ENCODE measurements at places on chromosomes 2 and 18.

DNA sequence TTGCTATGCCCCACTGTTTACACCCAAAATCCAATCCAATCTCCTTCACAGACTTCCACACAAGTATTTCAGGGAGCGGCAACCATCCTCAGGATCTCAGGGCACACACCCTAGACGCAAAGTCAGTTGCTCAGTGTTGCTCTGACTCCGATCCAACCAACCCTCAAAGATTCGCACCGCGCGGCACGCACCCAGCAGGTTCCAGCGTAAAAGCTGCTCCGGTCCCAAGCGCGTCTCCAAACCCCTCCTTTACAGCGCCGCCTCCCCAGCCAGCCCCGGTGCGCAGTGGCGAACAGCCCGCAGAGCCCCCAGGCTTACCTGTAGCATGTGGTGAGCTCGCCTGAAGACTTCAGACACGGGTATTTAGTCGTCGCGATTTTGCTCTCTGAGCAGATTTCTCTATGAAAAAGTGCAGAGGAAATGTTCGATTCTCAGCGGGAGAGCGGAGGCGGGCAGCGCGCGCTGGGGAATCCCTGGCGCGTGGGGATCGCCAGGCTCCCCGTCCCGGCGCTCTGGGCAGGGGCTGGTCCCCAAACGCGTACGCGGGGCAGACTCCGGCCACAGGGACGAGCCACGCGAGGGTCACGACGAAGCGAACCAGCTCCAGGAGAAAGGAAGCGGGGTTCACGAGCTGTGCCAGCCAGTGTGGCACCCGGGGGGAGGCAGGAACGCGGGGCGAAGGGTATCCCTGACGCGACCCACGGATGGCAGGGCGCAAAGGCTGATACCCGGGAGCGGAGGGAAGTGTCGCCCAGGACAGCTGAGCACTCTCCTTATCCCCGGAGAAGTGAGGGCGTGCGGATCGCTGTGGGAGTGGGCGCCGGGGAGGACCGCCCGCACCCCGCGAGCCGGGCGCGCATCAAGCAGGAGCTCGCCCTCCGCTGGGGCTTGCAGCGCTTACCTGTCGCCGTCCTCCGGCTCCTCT, 650 bp downstream of the CCBE1 start:
- DNase-seq, result peak; percentile 65

DNA sequence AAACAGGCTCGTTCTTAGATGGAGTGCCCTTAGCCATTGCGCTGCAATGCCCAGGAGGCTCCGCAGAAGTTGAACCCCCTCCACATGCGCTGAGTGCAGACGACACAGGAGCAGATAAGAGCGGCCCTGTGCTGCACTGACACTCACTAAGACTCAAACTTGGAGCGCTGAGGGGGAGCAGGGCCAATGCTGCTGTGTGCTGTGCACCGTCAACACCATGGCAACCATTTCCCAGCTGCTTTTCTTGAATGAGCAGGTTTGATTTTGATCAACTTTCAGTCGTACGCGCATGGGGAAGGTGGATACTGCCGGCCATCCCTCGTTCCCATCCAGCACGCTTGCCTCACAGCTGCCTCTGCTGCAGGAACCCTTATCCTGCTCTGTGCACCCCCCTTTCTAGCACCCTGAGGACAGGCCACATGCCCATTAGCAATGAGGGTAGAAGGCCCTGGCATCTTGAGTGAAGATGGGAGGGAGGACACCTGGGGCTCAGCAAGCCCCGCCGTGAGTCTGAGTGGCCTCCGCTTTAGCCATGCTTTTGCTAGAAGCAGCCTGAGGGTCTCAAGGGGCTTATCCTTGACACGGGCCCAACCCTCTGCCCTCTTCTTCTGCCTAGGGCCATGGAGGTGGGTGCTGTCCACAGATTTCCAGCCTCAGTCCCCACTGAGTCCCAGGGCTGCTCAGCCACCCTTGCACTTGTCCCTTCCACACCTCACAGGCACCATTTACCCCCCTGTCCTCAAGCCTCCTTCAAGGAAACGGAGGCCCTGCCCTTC, 271.9 kb downstream of the PHLPP1 start:
- DNase-seq, result no peak

GRCh38 chr2:158701101-158701500, 94.0 kb upstream of the DAPL1 start:
- no peak for DNase-seq

DNA sequence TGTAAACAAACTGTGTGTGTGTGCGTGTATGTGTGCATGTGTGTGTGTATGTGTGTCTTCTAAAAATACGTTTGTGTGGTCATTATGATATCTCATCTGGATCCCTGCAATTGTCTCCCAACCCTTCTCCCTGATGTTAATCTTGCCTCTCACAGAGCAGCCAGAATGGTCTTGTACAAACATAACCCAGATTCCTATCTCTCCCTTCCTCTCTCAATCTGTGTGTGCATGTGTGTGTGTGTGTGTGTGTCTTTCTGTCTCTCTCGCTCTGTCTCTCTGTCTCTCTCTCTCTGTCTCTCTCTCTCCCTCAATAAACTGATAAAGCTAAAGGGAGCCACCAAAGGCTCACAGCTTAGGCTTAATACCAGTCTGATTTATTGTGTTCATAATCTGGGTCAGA, 210.8 kb downstream of the PAX3 start:
- no peak for DNase-seq

- DNase-seq, result no peak
These were observed 146.3 kb downstream of the HNMT start for GRCh38 chr2:138110453-138111083.

- no peak for DNase-seq
These were observed 45.5 kb upstream of the TNFRSF11A start for GRCh38 chr18:62279561-62279960.

DNA sequence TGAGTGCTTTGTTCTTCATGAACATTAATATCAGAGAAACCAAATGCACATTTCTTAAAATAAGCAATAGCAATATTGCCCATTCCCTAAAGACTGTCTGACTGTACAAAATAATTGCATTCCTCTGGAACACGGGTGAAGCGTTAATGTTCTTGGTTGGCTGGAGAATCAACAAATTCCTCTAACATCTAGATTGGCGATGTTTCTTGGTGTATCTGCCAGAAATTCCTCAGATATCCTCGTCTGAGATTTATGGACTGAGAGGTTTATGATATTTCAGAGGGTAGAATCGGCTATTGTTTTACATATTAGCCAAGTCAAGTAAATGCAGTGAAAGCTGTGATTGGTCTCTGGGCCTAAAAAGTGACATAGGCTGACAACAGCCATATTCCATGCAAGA, 27.1 kb upstream of the SPTBN1 start:
- DNase-seq, result peak; percentile 93

DNA sequence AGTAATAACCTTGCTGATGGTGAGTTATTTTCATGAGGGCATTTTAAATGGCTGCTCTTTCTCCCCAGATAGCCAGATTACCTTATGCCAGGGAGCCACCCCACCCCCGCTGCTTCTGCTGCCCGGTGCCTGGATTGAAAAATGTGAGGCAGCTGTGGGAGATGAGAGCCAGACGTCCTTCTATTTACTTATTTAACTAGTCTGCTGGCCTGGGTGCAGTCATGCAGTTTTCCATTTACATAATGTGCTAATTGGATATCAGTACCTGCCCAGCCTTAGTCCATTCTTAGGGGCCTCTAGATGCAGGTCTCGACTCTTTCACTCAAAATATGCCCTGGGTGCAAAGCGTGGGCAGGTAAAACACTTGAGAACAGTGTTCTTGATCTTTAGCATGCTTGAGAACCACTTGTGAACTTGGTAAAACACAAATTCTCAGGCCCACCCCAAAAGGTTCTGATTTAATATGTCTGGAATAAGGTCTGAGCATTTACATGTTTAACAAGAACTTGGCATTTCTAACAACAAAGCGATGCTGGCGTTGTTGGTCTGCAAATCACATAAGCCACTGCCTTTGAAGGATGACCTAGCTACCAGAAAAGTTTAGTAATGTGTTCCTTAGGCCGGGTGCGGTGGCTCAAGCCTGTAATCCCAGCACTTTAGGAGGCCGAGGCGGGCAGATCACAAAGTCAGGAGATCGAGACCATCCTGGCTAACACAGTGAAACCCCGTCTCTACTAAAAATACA, 154.3 kb downstream of the NRP2 start:
- no peak for DNase-seq

DNA sequence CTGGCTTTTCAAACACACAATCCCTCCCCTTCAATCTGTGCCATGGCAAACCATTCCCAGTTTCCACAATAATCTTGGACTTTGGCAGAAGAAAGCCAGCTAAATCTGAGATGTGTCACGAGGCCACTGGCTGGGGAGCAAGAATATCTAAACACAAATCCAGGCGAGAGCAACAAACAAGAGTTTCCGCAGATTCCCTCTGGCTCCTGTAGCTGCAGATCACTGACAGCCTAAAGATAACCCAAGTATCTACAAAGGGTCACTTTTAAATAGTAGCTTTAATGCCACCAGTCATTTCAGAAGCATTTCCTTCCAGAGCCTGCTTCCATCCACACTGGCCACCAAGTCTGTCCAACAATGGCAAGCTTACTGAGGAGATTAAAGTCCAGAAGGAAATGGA, 86.9 kb downstream of the ACVR1 start:
- peak; percentile 51 for DNase-seq

DNA sequence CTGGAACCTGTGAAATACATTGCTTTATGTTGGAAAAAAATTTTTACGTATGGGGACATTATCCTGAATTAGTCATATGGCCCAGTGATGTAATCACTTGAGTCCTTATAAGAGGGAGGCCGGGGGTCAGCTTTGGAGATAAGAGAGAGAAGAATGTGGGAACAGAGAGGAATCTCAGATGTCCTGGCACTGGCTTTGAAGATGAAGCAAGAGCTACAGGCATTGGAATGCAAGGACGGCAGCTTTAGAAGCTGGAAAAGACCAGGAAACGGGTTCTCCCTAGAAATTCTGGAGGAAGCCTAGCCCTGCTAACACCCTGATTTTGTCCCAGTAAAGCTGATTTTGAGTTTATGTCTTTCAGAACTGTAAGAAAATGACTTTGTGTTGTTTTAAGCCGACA, 1129.9 kb upstream of the GYPC start:
- DNase-seq, result no peak

GRCh38 chr2:65402323-65402722, 30.1 kb downstream of the SPRED2 start:
- DNase-seq, result peak; percentile 45

GRCh38 chr2:172456002-172456401, 28.6 kb downstream of the ITGA6 start:
- no peak for DNase-seq

DNA sequence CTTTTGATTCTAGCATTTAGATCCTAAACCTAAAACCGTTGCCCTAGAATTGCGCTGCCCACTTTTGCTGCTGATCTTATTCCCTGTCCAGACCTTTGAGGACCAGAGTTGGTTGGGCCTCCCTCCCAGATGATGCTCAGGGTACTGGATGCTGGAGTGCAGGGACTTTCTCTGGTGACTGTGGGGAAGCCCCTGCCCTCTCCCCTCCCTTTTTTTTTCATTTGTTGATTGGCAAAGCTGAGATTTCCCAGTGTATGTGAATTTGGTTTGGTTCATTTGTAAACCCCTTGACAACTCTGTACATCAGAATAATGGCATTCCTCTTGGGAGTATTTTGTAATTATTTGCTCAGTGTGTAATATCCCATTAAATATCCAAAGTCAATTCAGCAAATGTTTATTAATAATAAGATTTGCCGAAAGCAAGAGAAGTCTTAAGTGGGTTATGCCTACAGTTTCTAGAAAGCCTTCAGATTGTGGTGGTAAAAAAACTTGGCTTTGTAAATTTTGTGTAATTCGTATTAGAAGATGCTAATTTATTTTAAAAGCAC, 28.3 kb downstream of the RAB31 start:
- DNase-seq, result no peak

- no peak for DNase-seq
These were observed 2.7 kb upstream of the HSBP1L1 start for GRCh38 chr18:79961527-79962291.

DNA sequence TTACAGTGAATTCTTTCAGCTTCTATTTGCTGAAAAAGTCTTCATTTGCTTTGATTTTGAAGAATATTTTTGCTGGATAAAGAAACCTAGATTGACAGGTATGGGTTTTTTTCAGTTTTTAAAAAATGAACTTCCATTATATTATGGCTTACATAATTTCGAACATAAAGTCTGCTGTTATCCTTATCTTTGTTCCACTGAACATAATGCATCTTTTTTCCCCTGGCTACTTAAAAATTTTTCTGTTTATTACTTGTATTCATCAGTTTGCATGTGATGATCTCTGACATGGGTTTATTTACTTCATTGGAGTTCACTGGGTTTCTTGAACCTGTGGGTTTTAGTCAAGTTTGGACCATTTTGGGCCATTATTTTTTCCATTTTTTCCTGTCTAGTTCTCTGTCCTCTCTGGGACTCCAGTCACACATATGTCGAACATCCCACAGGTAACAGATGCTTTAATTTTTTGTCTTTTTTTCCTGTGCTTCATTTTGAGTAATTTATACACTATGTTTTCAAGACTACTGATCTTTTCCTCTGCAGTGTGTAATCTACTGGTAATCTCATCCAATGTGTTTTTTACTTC, 33.1 kb downstream of the SEC11C start:
- DNase-seq, result no peak

DNA sequence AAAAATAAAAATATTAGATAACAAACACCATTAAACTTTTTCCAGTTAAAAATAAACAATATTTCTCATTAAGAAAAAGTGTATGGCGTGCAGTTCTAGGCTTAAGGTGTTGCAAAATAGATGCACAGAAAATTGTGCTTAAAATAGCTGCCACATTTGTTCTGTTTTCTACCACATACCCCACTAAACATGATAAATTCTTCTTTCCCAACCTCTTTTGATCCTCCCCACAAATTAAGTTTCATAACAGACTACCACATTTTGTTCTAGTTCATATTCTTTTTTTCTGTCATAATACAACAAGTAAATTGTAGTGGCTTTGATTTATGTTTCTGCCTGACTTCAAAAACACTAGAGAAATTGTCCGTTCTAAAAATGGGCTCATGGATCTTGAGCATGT, 64.5 kb downstream of the ARHGAP28 start:
- DNase-seq, result no peak

- DNase-seq, result no peak
These were observed 77.1 kb upstream of the RAPH1 start for GRCh38 chr2:203612246-203612645.

DNA sequence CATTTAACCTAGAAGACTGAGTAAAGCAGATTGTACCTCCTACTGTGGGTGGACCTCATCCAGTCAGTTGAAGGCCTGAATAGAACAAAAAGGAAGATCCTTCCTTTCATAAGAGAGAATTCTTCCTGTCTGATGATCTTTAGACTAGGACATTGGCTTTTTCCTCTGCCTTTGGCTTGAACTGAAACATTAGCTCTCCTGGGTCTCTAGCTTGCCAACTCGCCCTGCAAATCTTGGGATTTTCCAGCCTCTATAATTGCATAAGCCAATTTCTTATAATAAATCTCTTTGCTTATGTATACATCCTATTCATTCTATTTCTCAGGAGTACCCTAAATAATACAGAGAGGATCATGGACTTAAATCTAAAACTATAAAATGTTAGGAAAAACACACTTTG, 6.2 kb upstream of the KDSR start:
- no peak for DNase-seq

All from fibroblast of the aortic adventitia (primary cell).